Ovary (tissue), 10 donors: ENCODE measurements at places on chromosomes 4 and X. TPM values are rescaled to one million over a fixed set of nuclear protein-coding genes. Genes with fewer than 3 reads are reported as not detected.

GRCh38 chrX:73916931-73917667, 354.1 kb downstream of the CHIC1 start:
- H3K4me1 ChIP-seq, result no peaks in the 10 kb centered on the region
- no peaks in the 10 kb centered on the region for H3K36me3 ChIP-seq
- no peak for DNase-seq

GRCh38 chr4:92524131-92524530, 220.4 kb downstream of the GRID2 start:
- no peaks in the 10 kb centered on the region for H3K36me3 ChIP-seq
- H3K4me3 ChIP-seq, result no peak overlapping the region
- H3K27ac ChIP-seq, result no peak overlapping the region
- no peaks in the 10 kb centered on the region for H3K4me1 ChIP-seq
- no peaks in the 10 kb centered on the region for H3K27me3 ChIP-seq

Gene CT45A5
- total RNA-seq, result not detected

GRCh38 chr4:17027495-17027894, 129.1 kb upstream of the LDB2 start:
- no peaks in the 10 kb centered on the region for H3K4me1 ChIP-seq
- H3K4me3 ChIP-seq, result no peak overlapping the region
- H3K27me3 ChIP-seq, result no peaks in the 10 kb centered on the region
- H3K36me3 ChIP-seq, result no peaks in the 10 kb centered on the region
- no peak for DNase-seq
- H3K27ac ChIP-seq, result no peak overlapping the region

DNA sequence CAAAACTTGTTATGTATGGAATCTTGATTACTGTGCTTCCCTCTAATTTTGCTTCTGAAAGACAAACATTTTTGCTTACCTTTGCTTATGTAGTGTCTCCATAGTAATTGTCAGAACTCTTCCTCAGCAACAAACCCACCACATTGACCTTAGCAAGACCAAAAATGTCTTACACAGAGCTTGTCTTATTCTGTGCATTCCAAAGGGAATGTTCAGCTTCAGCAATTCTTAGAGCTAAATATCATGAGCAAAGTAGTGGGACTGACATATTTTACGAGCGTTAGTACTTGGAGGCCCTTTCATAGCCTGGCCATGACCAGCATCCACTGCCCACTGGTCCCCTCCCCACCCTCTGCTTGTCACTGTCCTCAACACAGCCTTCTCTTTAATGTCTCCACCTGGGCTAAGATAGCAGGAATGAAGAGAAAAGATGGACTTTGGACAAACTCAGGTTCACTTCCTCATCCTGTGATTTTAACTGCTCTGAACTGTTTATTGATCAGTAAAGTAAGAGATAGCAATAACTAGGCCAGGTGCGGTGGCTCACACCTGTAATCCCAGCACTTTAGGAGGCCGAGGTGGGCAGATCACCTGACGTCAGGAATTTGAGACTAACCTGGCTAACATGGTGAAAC, 15.5 kb upstream of the SH3D19 start:
- no peaks in the 10 kb centered on the region for H3K27me3 ChIP-seq
- H3K36me3 ChIP-seq, result no peaks in the 10 kb centered on the region
- no peak for DNase-seq
- no peak overlapping the region for H3K27ac ChIP-seq
- no peaks in the 10 kb centered on the region for H3K4me1 ChIP-seq

GRCh38 chr4:137559801-137560200, 27.5 kb upstream of the PCDH18 start:
- no peak overlapping the region for H3K27ac ChIP-seq
- no peak overlapping the region for H3K4me3 ChIP-seq
- no peaks in the 10 kb centered on the region for H3K4me1 ChIP-seq
- no peaks in the 10 kb centered on the region for H3K36me3 ChIP-seq
- H3K27me3 ChIP-seq, result no peaks in the 10 kb centered on the region
- DNase-seq, result no peak

DNA sequence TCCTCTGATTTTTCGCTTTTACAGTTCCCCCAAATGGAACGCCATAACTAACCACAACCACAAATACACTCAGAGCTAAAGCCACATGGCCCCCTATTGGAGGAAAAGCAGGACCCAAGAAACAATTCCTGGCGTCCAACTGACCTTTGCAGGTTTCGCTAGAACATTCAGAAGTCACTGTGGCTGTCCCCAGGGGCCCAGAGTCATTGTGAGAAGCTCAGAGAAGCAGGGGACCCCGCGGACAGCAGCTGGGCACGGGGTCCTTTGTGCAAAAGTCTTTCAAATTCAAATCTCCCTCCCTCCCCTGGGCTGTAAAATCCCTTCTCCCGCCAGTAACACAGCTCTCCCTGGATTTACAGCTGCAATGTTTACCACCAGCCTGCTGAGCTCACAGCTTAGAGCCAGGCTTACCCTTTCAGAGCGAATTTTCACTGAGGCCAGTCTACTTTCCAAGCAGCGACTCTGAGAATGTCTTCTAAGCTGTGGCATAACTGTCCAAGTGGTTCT, 214.8 kb downstream of the CRLF2 start:
- H3K4me1 ChIP-seq, result no peaks in the 10 kb centered on the region
- no peaks in the 10 kb centered on the region for H3K27me3 ChIP-seq
- no peak overlapping the region for H3K27ac ChIP-seq
- no peaks in the 10 kb centered on the region for H3K36me3 ChIP-seq

GRCh38 chr4:131337936-131338335, 1811.2 kb upstream of the PCDH10 start:
- H3K4me1 ChIP-seq, result no peaks in the 10 kb centered on the region
- no peaks in the 10 kb centered on the region for H3K36me3 ChIP-seq
- H3K27ac ChIP-seq, result no peak overlapping the region

DNA sequence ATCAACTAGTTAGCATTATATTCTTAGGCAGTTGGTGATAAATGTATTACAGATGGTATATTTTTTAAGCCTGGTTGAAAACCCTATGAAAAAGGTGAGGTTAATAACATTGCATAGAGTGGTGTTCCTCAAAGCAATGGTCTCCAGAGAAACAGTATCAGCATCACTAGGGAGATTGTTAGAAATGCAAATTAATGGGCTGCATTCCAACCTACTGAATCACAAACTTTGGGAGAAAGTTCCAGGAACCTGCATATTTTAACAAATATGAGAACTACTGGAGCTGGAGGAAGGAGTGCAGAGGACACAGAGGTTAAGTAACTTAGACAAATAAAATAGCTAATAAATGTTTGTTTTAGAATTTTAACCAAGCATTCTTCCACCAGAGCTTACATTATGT, 166.9 kb upstream of the PCDH10 start:
- H3K36me3 ChIP-seq, result no peaks in the 10 kb centered on the region
- DNase-seq, result no peak
- H3K4me3 ChIP-seq, result no peak overlapping the region
- no peaks in the 10 kb centered on the region for H3K4me1 ChIP-seq
- no peak overlapping the region for H3K27ac ChIP-seq

Gene CTAG1A
- not detected for total RNA-seq

GRCh38 chr4:52592287-52592686, 66.8 kb downstream of the USP46 start:
- no peaks in the 10 kb centered on the region for H3K4me1 ChIP-seq
- H3K36me3 ChIP-seq, result no peaks in the 10 kb centered on the region
- H3K27me3 ChIP-seq, result no peaks in the 10 kb centered on the region
- no peak for DNase-seq

- H3K27me3 ChIP-seq, result no peaks in the 10 kb centered on the region
- DNase-seq, result no peak
- H3K27ac ChIP-seq, result no peak overlapping the region
- no peaks in the 10 kb centered on the region for H3K36me3 ChIP-seq
- H3K4me3 ChIP-seq, result no peak overlapping the region
These were observed 280.5 kb downstream of the TLL1 start for GRCh38 chr4:166153548-166153947.
